ENCODE measurements at places on chromosomes 11 and 22.

- no peak for DNase-seq
These were observed 21.5 kb upstream of the CBX7 start for GRCh38 chr22:39173787-39174497.

DNA sequence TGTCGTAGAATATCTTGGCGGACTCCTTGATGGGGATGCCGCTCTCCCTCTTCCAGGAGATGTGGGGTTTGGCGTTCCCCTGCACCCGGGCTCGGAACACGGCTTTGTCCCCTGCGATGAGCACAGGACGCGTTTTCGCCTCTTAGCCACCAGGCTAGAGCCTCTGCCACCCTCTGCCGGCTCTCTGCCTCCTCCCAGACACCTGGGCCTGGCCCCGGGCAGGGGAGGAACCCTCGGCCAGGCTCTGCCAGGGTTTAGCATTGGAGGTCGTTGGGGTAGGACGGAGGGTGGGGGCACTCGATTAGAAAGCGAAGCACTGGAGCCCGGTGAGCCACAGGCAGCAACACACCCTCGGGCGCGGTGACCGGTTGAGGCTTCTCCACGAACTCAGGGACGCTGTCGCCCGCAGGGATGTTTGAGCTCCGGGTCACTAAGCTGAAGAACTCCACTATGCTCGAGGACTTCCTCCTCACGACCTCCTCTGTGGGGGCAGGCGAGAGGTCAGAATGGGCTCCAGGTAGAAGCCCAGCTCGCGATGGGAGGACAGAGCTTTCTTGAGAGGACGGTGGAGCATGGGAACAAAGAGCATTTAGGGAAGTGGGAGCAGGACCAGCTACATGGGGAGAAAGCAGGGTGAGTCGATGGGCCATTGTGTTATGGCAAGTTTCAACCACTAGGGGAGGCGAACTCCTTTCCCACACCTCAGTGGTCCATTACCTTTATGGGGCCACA, 4.3 kb downstream of the IGSF22 start:
- DNase-seq: peak; percentile 86

GRCh38 chr11:61293867-61294716, 1.0 kb downstream of the VWCE start:
- peak; percentile 50 for DNase-seq

GRCh38 chr11:91997226-91997625, 227.4 kb upstream of the FAT3 start:
- no peak for DNase-seq

DNA sequence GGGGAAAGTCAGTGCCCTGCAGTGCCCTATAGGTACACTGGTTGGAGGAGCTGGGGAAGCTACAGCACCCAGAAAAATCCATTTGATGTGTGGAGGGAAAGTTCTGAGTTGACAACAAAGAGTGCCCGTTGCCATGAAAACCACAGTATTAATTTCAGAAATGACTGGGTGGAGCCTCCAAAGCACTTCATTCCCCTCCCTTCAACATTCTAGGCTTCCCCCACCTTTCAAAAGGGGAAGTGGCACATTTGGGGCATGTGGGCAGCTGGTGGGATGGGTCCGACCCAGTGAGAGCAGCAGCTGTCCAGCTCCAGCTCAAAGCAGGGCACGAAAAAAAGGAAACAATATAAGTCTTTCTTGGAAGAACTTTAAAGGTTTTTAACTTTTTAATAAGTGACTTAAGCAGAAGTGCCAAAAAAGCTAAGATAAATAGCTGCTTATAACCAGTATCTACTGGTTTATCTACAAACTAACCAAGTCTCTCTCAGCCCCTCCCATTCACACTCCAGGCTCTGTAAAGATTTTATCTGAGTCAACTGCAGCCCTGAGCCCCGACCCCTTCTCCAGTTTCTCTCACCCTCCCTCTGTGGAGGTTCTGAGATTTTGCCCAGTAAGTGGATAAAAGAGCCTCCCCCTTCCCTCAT, 9.0 kb upstream of the AHNAK start:
- DNase-seq: peak; percentile 32

DNA sequence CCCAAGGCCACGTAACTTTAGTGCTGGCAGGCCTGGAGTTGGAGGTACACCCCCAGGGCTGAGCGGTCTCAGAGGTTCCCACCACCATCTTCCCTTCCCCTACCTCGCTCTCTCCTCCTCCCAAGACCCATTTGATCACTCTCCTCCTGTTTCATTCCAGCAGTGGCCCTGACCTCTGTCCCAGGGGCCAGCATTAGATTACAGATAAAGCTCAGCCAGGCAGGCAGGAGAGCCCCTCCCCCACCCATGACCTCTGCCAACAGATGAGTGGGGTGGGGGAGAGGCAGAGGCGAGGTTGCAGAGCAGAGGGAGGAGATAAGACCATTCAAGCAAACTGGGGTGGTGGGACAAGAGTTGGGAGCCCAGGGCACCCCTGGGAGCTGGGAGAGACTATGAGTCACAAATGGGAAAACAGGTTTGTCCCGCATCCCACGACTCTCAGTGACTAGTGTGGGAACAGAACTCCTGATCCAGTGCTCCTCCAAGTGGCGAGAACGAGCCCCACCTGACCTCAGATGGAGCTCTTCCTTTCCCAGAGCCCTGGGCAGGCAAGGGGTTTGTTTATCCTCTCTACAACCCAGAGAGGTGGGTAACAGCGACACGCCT, 367.9 kb downstream of the MN1 start:
- no peak for DNase-seq

GRCh38 chr22:41352058-41352457, 29.7 kb upstream of the TEF start:
- no peak for DNase-seq

- peak; percentile 44 for DNase-seq
These were observed 120.6 kb downstream of the MICAL3 start for GRCh38 chr22:17903564-17904295.

GRCh38 chr22:31960767-31961166, 16.4 kb downstream of the YWHAH start:
- peak; percentile 57 for DNase-seq

GRCh38 chr11:94245121-94245520, 59.3 kb upstream of the IZUMO1R start:
- DNase-seq: no peak

- DNase-seq: no peak
These were observed 112.1 kb upstream of the BDNF start for GRCh38 chr11:27812341-27812740.

GRCh38 chr22:50505276-50505775, 2.2 kb downstream of the LMF2 start:
- no peak for DNase-seq

All from GM23338 (cell line).